Activated gamma-delta T cell treated with anti-CD3 and anti-CD28 coated beads, Interleukin-2, amount 50 U/mL, for 16 hours (primary cell): ENCODE measurements at places on chromosomes 2 and 18.

- no peak for DNase-seq
Observed at GRCh38 chr2:11947956-11948355, 201.5 kb downstream of the LPIN1 start.

GRCh38 chr2:126877041-126877440, 21.6 kb upstream of the TEX51 start:
- DNase-seq = no peak

DNA sequence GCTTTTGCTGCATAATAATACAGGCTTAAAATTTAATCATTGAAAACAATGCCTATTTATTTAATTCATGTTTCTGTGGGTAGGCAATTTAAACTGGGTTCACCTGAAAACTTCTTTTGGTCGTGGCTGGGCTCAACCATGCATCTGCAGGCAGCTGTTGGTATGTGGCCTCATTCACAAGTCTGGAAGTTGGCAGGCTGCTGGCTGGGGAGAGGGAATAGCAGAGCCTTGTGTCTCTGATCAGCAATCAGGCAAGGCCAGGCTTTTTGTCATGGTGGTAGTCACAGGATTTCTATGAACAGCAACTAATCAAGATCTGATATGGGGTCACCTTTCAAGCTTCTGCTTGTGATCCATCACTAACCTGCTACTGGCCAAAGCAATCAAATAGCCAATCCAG, 130.1 kb upstream of the KCNJ3 start:
- no peak for DNase-seq

DNA sequence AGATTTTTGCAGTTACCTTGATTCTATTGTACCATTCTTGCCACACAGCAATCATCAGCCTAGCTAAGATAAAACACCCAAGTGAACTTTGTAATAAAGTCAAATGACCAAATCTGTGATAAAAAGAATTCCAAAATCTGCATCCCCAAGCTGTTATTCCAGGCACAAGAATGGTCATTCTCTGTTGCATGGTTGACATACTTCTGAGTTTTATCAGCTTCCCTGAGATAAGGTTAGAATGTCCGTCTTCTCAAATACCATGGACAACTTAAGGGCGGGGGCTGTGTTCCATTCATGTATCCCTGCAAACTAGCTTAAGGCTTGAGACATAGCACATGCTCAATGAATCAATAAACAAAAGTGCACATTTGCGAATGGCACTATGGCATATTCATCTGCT, 8.1 kb upstream of the BMP10 start:
- DNase-seq = no peak

DNA sequence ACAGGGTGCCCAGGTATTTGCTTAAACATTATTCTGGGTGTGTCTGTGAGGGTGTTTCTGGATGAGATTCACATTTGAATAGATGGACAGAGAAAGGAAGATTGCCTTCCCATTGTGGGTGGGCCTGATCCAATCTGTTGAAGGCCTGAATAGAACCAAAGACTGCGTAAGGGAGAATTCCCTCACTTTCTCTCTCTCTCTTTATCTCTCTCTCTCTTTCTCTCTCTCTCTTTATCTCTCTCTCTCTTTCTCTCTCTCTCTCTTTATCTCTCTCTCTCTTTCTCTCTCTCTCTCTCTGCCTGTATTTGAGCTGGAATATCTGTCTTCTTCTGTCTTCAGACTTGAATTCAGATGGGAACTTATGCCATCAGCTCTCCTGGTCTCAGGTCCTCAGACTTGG, 148.4 kb downstream of the FAM124B start:
- DNase-seq = no peak

DNA sequence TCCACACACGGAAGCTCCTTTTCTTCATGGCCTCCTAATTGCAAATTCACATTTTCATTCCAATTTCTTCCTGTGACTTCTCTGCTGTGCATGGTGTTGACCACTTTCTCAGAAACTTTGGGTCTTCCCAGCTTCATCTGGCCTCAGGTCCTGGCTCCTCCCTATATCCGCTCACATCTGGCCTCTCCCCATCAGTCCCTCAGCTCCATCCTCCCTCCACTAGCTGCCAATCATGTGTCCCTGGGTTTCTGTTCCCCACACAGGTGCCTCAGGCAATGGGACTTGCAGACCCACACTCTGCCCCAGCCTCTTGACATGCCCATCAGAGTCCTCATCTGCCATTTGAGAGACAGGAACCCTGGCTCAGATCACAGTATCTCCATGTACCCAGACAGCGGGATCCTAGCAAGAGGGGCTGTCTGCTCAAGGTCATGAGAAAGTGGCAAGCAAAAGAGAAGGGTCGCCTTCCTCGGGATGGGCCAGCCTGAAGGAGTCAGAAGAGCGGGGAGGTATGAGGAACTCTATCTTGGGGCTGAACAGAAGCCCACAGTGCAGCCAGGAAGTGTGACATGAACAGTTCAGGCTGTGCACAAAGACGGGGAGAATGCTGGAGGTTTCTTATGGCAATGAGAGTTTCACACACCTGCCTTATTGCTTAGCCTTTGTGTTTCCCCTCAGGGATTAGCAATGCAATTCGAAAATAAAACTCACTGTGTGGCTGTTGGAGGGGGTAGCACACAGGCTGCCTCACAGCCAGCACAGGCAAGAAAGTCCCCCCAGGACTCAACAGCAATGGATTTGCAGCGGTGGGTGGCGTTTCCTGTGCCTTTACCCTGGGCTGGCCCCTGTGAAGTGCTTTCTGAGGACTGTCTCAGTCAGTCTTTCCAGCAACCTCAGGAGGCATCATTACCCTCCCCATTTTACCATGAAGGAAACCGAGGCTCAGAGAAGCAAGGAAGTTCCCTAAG, 69.5 kb downstream of the COPS8 start:
- no peak for DNase-seq

DNA sequence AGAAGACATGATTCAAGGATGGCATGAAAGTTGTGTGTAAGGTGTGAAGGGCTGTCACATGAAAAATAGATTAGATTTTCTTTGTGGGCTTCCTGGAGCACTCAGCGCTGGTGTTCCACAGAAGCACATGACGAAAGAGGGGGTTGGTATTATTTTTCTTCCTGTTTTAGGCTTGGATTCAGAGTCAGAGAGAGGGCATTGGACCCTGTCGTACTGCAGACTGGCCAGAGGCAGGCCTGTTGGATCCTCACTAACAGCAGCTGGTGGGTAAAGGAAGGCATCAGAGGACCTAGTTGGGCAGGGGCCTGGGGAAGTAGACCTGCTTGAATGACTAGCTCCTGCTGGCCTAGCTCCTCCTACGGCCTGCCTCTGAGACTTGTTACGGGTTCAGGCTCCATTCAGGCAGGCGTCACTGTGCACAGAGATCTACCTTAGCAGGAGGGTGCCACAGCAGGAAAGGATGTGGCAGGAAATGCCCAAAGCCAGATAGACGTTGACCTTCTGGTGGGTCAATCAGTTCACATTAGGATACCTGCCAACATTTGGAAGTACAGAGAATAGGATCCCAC, 13.1 kb downstream of the CTLA4 start:
- no peak for DNase-seq

- DNase-seq = no peak
Observed at GRCh38 chr18:13218368-13218991, at the start of gene LDLRAD4. Gene LDLRAD4, plus strand, starts transcription at chr18:13218760.

- no peak for DNase-seq
Observed at GRCh38 chr18:79971211-79971952, 6.9 kb downstream of the HSBP1L1 start.

DNA sequence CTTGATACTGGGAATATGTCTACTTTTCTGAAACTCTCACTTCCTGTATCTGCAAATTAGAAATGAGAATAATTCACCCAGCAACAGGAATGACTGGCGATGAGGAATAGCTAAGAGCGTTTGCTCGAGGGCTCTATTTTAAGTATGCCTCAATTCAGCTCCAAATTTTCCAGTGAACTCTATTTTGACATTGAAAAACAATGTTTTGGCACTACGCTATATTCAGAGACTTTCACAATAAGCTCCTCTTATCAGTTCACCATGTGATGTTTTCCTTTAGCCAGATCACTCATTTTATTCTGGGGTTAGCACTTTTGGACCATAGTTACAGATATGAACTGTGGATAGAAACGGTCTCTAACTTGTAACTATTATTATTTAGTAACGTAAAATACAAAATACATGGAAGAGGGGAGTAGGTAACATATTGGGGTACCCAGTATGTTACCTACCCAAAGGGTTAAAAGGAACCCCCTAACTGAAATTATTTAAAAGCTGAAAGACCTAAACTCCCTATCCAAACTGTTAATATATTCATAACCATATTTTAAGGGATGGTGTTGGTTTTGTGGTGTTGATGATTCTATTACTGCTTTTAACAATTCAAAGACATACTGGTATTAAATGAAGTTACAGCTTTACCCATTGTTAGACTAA, 28.1 kb downstream of the SLC40A1 start:
- DNase-seq = no peak

DNA sequence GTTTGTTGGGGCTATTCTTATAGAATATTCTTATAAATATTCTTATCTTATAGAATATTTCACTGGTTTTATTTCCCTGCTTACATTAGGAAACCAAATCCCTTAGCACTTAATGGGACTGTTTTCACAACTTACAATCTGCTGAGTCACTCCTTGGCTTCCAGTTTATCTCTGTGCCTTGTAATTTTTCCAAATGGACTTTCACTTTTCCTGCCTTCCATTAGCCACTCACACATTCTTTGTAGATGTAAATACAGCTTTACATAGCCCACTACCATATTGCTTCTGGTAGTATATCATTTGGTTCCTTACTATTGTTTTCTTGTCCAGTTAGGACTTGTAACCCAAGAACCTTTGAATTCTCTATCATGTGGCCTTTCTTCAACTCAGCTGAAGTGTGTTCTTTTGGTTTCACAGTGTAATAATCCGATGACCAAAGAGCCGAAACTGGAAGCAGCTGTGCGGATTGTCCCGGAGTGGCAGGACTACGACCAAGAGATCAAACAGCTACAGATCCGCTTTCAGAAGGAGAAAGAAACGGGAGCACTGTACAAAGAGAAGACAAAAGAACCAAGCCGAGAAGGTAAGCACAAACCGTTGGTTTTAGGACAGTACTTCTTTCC, 96.1 kb downstream of the UGGT1 start:
- no peak for DNase-seq

DNA sequence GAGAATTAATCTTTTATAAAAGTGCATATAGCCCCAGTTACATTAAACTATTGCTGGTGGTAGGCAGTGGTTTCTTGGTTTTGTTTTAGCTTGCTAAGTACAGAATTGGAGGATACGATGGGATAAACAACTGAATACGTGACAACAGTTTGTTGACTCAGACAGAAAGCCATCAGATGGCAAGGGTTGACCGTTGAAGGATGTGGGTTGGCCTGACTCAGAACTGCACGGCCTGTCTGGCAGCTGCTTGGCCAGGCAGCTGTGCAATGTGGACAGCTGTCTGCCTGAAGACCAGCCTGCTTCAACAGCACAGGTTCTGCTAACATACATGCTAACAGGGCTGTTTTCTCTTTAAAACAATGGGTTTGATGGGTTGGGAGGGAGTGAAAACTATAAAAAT, 46.6 kb downstream of the PRKRA start:
- DNase-seq = no peak
